Activated CD4-positive, alpha-beta T cell treated with anti-CD3 and anti-CD28 coated beads, Interleukin-2, amount 10 ng/mL, durations not matched to agents 7 days and 5 days (primary cell): ENCODE measurements at places on chromosomes 3 and 15.

GRCh38 chr15:66115568-66116206 lies 137.9 kb downstream of the MEGF11 start:
- H3K27ac ChIP-seq, result peak overlapping the region; percentile 3
- no peaks in the 10 kb centered on the region for H3K36me3 ChIP-seq
- H3K4me1 ChIP-seq, result peaks cover 8% of the 10 kb centered on the region
- peak; percentile 29 for DNase-seq
- no peak overlapping the region for H3K4me3 ChIP-seq
- H3K27me3 ChIP-seq, result peaks cover 15% of the 10 kb centered on the region

- no peaks in the 10 kb centered on the region for H3K36me3 ChIP-seq
- no peaks in the 10 kb centered on the region for H3K4me1 ChIP-seq
- no peak overlapping the region for H3K27ac ChIP-seq
- H3K27me3 ChIP-seq, result peaks cover 7% of the 10 kb centered on the region
- no peak overlapping the region for H3K4me3 ChIP-seq
- no peak for DNase-seq
Measured at GRCh38 chr3:17931131-17931530, 188.7 kb upstream of the TBC1D5 start.

- no peaks in the 10 kb centered on the region for H3K36me3 ChIP-seq
- DNase-seq, result no peak
- H3K27ac ChIP-seq, result no peak overlapping the region
- H3K27me3 ChIP-seq, result no peaks in the 10 kb centered on the region
Measured at GRCh38 chr3:73664389-73664788, 39.6 kb upstream of the PDZRN3 start.

- peaks cover 3% of the 10 kb centered on the region for H3K27me3 ChIP-seq
- H3K4me1 ChIP-seq, result no peaks in the 10 kb centered on the region
- DNase-seq, result no peak
- no peak overlapping the region for H3K27ac ChIP-seq
Measured at GRCh38 chr15:80431635-80432344, 27.6 kb downstream of the ARNT2 start.

DNA sequence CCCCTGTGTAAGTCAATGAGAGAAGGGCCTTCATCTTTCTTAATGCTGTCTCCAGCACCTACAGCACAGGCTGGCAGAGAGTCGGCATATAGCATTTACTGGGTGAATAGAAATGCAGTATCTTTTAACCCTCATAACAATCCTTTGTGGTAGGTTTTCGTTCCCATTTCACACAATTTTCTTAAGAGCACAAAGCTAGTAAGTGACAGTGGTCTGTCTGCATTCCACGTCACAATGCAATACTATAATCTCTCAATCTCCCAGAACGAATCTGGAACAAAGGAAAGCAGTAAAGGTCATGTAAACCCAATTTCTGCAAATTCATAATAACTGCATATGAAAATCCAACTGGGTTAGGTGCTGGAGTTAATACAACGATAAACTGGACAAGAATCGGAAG lies 1.4 kb upstream of the ZFAND6 start:
- H3K4me1 ChIP-seq, result peaks cover 44% of the 10 kb centered on the region
- H3K4me3 ChIP-seq, result peak overlapping the region; percentile 60
- H3K36me3 ChIP-seq, result peaks cover 2% of the 10 kb centered on the region
- peaks cover 8% of the 10 kb centered on the region for H3K27me3 ChIP-seq

DNA sequence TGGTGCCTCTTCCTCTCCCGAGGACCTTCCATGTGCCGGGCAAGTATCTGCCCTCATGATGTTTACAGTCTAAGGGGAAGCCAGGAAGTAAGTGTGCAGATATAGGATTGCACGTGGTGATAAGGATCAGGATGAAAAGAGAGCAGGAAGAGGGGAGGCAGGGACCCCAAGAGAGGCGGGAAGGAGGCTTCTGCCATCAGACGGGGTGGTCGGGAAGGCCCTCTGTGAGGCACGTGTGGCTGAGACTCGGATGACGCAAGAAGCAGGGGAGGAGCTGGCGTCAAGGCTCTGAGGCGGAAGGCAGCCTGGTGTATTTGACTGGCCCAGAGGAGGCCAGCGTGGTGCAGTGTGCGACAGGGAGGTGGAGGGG lies 762 bp upstream of the IQSEC1 start:
- no peak for DNase-seq
- H3K27me3 ChIP-seq, result peaks cover 39% of the 10 kb centered on the region
- H3K4me3 ChIP-seq, result peak overlapping the region; percentile 77
- peaks cover 59% of the 10 kb centered on the region for H3K4me1 ChIP-seq

- H3K4me1 ChIP-seq, result peaks cover 13% of the 10 kb centered on the region
- no peak for DNase-seq
- H3K36me3 ChIP-seq, result no peaks in the 10 kb centered on the region
Measured at GRCh38 chr3:15512166-15512565, 9.3 kb downstream of the COLQ start.
